ENCODE measurements at places on chromosomes 6 and 20.

GRCh38 chr20:57553376-57554018 lies 7.4 kb upstream of the PCK1 start:
- DNase-seq, result no peak

DNA sequence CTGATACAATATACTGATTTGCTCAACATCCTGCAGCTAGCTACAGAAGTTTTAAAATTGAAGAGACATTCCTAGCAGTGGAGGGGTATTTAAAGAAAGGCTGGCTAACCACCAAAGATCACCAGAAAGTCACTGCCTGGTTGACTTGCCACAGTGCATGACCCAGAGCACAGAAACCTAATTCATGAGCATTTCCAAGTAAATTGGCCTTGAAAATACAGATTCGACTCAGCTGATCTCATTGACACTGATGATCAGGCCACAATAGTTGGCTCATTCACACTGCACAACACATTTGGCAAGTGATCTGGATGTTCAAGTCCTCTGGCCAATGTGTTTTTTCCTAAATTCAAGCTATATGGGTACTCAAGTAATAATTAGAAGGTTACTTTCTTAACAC lies 13.3 kb upstream of the TDRD6 start:
- no peak for DNase-seq

- DNase-seq, result no peak
Observed at GRCh38 chr6:17224056-17224455, 57.1 kb upstream of the RBM24 start.

- DNase-seq, result no peak
Observed at GRCh38 chr6:146785001-146785585, 186.3 kb downstream of the ADGB start.

GRCh38 chr6:48199499-48199898 lies 88.5 kb upstream of the PTCHD4 start:
- no peak for DNase-seq

DNA sequence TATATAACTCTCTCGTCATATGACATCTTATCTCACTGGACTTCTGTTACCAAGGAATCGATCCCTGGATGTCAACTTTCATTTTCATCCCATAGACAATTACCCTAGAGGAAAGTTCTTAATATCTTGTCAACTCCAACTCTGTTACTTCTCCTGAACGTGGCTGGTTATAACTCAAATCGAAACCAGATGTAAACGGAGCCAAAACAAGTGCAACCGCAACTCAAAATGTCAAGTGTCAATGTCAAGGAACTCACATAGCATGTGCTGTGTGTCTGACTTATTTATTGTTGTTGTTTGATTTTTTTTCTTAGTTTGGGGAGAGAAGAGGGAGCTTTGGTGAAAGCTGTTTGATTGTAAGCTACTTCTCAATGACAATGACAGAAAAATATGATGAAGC lies 108.6 kb downstream of the VIP start:
- DNase-seq, result no peak

GRCh38 chr6:43793154-43793874 lies 23.3 kb downstream of the VEGFA start:
- DNase-seq, result no peak

- no peak for DNase-seq
Observed at GRCh38 chr20:20228351-20228750, 139.6 kb upstream of the INSM1 start.

GRCh38 chr6:119171864-119172588 lies 93.6 kb upstream of the FAM184A start:
- no peak for DNase-seq

GRCh38 chr20:8842525-8842924 lies 226.4 kb upstream of the PLCB4 start:
- no peak for DNase-seq

GRCh38 chr20:33444797-33445560 lies 1.4 kb upstream of the SNTA1 start:
- peak; percentile 64 for DNase-seq

DNA sequence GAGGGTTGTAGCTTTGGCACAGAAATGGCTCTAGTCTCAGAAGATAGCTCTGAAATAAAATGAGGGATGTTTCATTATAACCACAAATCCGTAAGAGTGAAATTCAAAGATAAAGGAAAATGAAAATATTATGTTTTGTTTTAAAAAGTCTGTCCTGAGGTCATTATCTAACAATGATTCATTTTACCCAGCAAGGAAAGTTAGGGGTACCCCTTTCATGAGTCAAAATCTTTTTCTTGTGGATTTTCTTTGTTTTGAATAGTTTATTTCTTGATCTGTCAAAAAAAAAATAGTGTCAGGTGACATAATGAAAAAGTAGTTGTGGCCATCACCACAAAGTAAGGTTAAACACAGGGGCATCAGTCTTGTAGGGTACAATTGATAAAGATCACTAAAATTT lies 59.7 kb upstream of the MYB start:
- no peak for DNase-seq

GRCh38 chr20:59120491-59120890 lies 43.1 kb upstream of the ZNF831 start:
- peak; percentile 31 for DNase-seq

- DNase-seq, result no peak
Observed at GRCh38 chr6:131910956-131911355, 40.2 kb downstream of the CCN2 start.

DNA sequence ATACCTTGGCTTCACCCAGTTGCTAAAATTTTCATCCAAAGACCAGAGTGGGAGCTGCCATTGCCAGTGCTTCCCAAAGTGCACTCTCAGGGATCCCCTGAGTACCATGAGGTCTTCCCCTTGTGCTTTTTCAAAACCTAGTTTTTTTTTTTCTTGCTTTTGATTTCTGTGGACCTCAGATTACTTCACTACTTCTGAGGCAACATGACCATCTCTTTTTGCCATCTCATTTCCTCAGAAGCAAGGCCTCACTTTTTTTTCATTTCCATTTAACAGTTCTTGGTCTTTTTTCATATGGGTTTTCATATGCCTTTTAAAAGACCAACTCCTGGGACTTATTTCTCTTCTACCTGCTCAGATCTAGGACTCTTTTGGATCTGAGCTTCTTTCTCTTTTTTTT lies 64.1 kb upstream of the MMS22L start:
- DNase-seq, result no peak

DNA sequence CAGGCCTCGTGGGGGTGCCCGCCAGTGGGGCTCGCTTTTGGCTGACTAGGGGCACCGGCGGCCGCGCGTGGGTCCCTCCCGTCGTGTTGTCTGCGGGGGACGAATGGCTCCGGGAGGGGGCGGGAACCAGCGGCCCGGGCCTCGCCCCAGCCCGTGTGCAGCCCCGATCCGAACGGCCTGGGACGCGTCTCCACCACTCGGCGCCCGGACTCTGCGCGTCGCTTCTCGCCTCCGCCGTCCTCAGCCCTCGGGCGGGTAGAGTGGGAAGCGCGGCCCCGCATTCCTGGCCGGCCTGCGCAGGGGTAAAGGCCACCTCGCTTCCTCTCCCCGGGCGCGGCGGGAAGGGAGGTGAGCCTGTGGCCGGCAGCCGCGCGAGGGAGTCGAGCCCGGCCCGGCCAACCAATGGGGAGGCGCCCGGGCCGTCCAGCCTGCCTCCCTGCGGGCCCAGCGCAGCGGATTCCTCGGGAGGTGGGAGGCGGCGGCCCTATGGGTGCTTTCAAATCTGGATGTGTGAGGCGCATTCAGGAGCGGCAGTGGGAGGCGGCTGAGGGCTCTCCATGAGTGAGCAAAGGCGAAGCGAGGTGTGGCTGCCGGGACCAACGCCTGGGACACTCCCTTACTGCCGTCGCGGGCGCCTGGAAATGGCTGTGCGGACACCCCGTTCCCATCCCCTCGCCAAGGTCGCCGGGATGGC lies 1.1 kb upstream of the ZBTB46 start:
- DNase-seq, result no peak

- DNase-seq, result no peak
Observed at GRCh38 chr6:133774356-133774755, 114.6 kb upstream of the TCF21 start.

DNA sequence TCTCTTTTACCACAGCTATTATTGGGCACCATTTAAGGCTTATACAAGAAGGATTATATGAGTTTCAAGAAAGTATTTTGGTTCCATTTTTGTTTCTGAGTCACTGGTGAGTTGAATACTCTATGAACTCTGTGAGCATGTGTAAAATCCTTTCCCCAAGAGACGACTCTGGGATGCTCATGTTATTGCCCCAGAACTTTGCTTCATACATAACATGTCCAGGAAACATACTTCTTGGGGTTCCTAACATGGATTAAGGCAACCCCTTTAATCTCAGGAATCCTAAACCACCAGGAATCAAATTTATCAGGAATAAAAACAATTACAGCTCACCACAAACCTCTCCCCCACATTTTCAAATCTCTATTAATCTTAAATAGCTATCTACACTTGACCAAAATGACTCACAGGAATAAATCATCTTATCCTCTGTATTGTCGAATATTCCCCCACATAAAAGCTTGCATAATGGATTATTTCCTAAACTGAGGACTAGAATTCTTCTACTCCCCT lies 117.5 kb upstream of the COL21A1 start:
- DNase-seq, result no peak

DNA sequence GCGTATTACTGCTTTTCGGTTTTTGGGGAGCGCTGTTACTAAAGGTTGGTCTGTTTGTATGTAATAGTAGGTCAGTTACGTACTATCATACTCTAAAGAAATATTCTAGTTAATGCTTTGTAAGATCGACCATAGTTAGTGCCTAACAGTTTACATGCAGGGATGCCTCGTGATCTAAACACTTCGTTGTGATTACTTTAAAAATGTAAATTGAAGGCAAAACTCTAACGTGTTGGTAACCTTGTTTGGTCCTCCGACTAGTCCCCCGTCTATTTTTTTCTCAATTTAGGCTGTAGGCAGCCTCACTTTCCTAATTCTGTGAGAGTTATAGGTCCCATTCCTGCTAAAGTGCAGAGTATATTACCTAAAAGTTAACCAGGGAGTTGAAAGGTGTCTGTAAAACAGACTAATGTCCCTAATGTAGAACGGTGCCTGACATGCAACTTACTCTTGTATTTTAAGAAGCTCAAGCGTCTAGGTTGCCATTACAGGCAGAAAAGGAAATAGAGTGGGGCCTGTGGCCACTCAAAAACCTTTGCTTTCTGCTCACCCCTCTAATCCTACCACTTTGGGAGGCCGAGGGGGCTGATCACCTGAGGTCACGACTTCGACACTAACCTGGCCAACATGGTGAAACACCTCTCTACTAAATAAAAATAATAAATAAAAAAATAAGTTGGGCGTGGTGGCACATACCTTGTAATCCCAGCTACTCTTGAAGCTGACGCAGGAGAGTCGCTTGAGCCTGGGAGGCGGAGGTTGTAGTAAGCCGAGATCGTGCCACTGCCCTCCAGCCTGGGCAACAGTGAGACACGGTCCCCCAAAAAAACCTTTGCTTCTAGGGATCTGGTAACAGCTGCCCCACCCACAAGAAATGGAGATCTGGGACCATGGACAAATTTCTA lies 37.8 kb downstream of the HFE start:
- no peak for DNase-seq

DNA sequence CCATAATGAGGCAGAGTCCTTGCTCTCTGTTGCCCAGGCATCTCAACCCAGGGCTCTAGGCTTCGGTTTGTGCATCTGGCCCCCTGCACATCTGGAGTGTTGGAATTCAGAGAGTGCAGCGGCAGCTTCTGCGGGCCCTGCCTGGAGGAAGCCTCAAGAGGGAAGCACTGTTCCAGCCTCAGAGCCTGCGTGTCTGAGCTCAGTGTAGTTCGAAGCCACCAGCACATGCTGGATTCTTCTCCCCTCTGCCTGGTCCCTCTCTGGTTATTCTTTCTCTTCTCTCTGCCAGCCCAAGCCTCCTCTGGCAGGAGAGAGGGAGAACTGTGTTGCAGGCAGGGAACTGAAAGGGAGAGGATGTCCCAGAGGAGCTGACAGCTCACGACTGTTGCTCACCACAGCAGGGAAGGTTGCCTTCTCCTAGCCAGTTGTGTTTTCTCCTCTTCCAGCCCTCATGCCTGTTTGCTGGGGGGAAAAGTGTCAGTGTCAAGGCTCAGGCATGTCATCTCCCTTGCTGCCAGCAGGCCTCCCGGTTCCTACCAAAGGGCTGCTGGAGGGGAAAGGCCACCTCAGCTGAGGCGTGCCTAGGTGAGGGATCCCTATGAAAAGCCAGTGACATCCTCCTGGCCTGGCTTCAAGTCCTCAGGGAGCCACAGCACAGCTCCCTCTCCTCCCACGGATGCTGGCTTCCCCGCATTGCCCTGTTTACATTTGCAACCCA lies 126.0 kb upstream of the LRFN2 start:
- DNase-seq, result no peak

- no peak for DNase-seq
Observed at GRCh38 chr6:92589996-92590395, 829.4 kb downstream of the EPHA7 start.

DNA sequence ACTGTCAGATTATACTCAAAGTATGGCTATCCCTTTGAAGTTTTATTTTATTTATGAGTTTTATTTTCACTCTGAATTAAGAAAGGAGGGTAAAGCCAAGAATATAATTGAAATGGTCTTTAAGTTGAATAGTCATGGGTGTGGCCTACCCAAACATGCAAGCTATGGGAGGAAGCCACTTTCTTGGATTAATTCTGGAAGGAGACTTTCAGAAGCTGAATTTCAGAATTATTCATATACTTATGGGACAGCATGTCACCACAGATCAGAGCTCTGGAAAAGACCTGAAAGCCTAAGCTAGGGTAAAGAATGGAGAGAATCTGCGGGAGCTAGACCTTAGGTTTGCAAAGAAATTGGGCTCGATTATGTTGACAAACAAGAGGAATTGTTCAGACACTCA lies 242.4 kb upstream of the FKBP1C start:
- DNase-seq, result no peak

DNA sequence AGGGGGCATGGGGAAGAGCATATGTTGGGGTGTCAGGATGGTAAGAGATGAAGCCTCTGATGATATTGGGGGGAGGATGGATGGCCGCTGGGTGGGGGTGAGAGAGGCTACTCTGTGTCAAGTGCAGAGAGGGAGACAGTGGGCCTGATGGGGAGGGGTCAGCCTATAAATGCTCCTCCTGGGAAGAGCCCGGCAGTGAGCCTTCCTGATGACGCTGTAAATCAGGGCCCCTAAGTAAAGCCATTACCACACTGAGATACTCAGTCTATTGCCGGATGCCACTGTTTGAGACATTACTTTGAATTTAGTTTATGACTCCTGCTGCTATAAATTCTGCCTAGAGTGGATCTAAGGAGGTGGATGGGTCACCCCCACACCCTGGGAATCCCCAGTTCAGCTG lies 28.1 kb downstream of the LRFN2 start:
- DNase-seq, result no peak

- DNase-seq, result no peak
Observed at GRCh38 chr20:56501116-56501515, 23.4 kb upstream of the FAM209A start.
